ENCODE measurements at places on chromosomes 13 and 19.

GRCh38 chr13:80251403-80251802 lies 89.5 kb downstream of the SPRY2 start:
- ATAC-seq, result no peak
- no peak overlapping the region for H3K27ac ChIP-seq
- H3K4me3 ChIP-seq, result no peak overlapping the region
- H3K36me3 ChIP-seq, result no peaks in the 10 kb centered on the region
- H3K27me3 ChIP-seq, result no peaks in the 10 kb centered on the region

GRCh38 chr13:77345150-77345780 lies 18.4 kb upstream of the MYCBP2 start:
- H3K27me3 ChIP-seq, result no peaks in the 10 kb centered on the region
- ATAC-seq, result peak; percentile 87

- no peak for ATAC-seq
- H3K27me3 ChIP-seq, result no peaks in the 10 kb centered on the region
- H3K4me1 ChIP-seq, result peaks cover 4% of the 10 kb centered on the region
- H3K4me3 ChIP-seq, result no peak overlapping the region
Measured at GRCh38 chr13:60509601-60510386, 112.8 kb downstream of the TDRD3 start.

DNA sequence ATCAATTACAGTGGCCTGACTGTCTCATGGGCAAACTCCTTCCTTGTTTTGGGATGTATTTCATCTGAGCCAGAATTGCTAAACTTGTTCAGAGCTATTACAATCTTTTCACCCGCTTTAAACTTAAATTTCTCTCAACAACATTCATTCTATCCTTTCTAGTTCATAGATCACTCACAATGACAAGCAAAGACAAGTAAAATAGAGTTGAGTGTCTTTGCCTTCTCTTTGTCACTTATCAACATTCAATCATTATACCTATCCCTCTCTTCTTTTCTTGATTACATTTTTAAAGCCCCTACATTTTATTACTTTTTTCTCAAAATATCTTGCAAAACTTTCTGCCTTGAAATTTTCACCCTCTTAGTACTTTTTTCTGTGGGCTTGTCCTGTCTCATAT lies 1113.1 kb downstream of the PCDH17 start:
- H3K4me3 ChIP-seq, result no peak overlapping the region
- no peak overlapping the region for H3K27ac ChIP-seq
- no peaks in the 10 kb centered on the region for H3K4me1 ChIP-seq
